ENCODE measurements at places on chromosomes 16 and 17.

DNA sequence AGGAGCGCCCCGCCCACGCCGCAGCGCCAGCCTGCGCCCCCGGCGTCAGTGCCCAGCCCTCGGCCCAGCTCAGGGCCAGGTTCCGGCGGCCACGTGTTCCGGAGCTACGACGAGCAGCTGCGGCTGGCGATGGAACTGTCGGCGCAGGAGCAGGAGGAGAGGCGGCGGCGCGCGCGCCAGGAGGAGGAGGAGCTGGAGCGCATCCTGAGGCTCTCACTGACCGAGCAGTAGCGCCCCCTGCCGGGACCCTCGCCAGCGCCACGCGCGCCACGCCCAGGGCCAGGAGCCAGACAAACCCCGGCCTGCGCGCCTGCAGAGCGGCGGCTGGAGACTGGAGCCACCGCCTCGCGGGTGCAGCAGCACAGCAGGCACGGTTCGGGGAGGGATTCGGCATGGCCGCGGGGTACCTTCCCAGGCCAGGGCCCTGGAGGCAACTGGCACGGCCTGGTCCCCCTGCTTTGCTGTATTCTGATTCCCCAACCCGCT lies 9.3 kb downstream of the CORO6 start:
- DNase-seq = no peak

GRCh38 chr17:9676084-9676483 lies 30.8 kb downstream of the USP43 start:
- DNase-seq = no peak

GRCh38 chr17:38572669-38573365 lies 32.9 kb downstream of the SRCIN1 start:
- no peak for DNase-seq

GRCh38 chr17:19551165-19551564 lies 17.5 kb downstream of the SLC47A1 start:
- no peak for DNase-seq

DNA sequence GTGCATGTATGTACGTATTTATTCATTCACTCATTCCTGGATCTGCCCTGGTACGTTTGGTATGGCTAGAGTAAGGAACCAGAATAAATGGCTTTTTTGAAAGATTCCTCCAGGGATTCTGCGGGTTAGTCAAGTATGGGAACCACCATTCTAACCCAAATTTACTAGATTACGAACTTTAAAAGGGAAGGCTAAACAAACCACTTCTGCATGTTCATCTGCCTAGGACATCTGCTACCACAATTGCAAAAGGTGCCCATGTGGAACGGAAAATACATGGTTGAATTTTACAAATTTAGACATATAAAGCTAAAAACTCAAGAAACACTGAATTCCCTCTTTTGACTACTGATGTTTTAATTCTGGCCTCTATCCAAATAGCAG lies 22.1 kb downstream of the CYTH1 start:
- no peak for DNase-seq

GRCh38 chr17:42553866-42554249 lies 1.1 kb downstream of the HSD17B1 start:
- DNase-seq = no peak

DNA sequence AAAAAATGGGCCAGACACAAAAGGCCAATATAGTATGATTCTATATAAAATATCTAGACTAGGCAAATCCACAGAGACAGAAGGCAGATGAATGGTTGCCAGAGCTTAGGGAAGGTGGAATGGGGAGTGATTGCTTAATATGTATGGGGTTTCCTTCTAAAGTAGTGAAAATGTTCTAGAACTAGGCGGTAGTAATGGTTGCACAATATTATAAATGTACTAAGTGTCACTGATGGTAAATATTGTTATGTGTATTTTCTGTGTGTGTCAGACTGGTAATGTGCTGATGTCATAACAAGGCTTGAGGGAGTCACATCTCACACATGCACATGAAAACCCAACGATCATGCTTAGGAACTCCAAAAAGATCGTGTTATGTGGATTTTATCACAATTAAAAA lies 106.9 kb upstream of the SIAH1 start:
- DNase-seq = no peak

- DNase-seq = no peak
Measured at GRCh38 chr17:35876534-35876933, 3.6 kb downstream of the CCL5 start.

DNA sequence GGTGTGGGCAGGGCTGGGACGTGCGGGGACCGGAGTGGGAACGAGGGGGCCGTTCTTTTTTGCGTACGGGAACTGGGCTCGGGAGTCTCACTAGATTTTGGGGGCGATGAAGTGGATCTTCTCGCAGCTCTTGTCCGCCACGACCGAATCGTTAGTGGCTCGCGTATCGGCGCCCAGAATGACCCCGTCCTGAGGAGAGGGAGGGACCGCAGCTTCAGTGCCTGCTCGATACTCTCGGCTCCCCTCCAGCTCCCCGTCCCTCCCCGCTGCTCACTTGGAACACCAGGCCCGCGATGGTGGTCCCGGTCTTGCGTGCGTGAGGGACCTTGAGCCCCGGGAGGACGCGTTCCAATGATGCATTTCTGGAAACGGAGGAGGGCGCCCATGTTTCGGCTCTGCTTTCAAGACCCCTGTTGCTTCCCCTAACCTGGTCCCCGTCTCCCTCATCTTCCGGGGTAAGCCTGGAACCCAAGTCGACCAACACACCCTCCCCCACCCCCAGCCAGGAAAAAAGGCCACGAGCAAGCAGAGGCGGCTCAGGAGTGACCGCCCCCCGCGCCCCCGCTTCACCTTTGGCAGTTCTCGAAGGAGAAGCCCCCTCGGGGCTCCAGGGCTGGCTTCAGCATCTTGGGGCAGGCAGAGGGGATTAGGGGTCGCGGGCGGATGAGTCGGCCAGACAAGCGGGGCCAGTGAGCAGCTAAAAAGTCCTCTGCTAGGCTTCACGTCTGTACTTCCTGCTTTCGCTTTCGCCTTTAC lies at the start of gene PSMB10:
Gene PSMB10, minus strand, starts transcription at position 727 of the 756 bp plus-strand sequence. Its CDS starts 101 bp downstream, at position 626.
- DNase-seq = no peak

- no peak for DNase-seq
Measured at GRCh38 chr17:75077496-75078283, 10.1 kb upstream of the SLC16A5 start.

DNA sequence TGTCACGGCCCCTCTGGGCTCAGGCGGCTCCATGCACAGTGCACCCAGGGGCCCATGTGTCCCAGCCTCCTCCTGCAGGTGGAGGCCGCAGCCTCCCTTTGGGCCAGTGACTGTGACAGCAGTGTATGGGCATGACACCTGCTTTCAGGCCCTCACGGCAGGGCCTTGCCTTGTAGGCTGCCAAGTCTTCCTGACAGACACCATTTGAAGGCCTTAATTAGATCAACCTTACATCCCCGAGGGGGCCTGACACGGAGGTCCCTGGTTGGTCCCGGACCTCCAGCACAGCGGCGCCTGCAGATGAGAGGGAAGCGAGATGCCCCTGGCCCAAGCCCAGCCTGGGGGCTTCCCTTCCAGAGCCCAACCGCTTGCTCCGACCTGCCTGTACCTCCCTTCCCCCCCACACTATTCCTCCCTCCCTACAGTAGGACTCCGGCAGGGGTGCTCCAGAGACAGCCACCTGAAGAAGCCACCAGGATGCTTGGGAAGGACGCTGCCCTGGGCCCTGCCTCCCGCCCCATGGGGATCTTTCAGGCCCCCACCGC lies 31.9 kb downstream of the BAIAP2 start:
- DNase-seq = no peak

GRCh38 chr17:14019186-14019956 lies 49.9 kb upstream of the COX10 start:
- DNase-seq = peak; percentile 24

GRCh38 chr16:68508013-68508412 lies 31.1 kb upstream of the ZFP90 start:
- no peak for DNase-seq

DNA sequence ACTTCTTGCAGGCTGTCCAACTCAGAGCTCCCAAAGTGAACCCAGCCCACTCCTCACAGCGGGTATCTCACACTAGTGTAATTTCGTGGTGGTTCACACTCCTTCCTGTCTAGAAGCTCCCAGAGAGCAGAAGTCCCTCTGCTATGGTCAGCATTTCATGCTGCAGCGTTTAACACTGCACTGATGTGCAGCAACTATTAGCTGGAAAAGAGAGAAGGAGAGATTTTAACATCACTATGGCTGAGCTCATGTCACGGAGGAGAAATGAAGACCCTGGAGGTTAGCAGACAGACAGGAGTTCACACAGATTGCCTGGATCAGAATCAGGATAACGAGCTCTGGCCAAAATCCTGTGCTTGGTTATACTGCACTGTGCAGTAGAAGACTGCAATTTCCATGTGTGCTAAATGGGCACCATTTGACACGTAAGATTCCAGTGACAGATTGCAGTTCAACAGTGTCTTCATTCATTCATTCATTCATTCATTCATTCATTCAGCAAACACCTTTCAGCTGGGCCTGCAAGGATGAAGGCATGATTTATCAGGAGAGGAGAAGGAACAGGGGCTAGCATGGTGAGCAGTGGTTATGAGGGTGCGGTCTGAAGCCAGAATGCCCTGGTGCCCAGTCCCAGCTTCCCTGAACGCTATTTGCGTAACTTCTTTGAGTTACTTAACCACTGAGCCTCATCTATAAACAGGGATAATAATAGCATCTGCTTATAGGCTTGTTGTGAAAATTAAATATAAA lies 5.3 kb upstream of the CCL1 start:
- no peak for DNase-seq

DNA sequence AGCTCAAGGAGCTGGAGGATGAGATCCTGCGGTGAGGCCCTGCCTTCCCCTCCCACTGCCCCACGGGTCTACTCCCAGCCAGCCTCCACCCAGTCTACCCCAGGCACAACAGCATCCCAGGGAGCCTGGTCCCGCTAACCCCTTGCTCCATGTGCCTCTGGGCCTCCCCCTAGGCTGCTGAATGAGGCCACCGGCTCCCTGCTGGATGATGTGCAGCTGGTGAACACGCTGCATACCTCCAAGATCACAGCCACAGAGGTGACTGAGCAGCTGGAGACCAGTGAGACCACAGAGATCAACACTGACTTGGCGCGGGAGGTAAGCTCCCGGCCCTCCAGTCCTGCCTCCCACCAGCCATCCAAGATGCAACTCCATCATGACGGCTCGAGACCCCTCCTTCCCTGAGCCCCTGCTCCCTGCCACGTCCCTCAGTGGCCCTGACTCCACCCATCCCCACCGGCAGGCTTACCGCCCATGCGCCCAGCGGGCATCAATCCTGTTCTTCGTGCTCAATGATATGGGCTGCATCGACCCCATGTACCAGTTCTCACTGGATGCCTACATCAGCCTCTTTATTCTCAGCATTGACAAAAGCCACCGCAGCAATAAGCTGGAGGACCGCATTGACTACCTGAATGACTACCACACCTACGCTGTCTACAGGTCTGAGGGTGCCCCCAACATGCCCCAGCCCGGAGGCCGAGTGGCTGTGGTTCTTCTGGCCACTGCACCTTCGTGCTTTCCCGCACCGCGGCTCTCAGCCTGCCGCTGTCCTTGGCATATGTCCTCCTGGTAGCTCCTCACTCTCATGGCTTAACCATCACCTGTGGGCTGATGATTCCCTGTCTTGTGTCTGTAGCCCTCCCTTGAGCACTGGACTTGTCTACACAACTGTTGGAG lies 15.0 kb upstream of the KDM6B start:
- DNase-seq = no peak

- DNase-seq = no peak
Measured at GRCh38 chr16:12162151-12162985, 185.8 kb downstream of the SNX29 start.

GRCh38 chr17:49951362-49952082 lies 17.5 kb upstream of the DLX4 start:
- no peak for DNase-seq

- no peak for DNase-seq
Measured at GRCh38 chr17:41619036-41619926, 5.1 kb downstream of the KRT17 start.

DNA sequence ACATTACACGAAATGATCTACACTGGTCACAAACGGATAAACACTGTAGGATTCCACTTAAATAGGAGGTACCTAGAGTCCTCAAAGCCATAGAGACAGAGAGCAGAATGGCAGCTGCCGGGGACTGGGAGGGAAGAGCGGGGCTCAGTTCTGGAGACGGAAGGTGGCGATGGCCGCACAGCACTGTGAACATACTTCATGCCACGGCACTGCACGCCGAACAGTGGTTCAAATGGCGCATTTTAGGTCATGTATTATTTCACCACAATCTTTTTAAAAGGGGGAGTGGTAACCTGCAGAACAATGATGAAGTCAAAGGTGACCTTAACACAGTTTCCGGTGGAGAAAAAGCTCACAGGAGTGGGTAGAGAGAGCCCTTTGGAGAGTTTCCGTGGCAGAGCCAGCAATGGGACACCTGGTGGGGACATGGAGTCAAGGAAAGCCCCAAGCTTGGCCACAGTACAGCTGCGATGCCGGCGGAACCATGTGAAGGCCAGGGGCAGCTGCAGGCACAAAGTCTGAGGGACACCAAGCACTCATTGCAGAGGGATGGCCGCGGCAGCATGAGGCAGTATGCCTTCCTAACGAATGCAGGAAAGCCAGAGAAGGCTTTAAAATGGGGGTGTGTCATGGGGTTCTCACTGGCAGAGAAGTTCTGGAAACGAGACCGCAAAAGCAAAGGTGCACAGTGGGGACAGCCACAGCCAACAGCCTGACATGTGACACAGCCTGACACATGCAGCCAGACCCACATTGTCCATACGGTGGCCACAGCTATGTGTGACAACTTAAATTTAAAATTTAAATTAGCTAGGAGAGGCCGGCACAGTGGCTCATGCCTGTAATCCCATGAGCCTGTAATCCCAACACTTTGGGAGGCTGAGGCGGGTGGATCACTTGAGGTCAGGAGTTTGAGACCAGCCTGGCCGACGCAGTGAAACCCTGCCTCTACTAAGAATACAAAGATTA lies 7.3 kb downstream of the FLCN start:
- DNase-seq = no peak

- DNase-seq = no peak
Measured at GRCh38 chr17:30312226-30312625, 20.5 kb upstream of the BLMH start.

- no peak for DNase-seq
Measured at GRCh38 chr16:21598701-21599121, 666 bp upstream of the METTL9 start.

GRCh38 chr17:48910370-48910769 lies 2.2 kb downstream of the UBE2Z start:
- DNase-seq = no peak

GRCh38 chr17:19411631-19412030 lies 599 bp downstream of the RNF112 start:
- DNase-seq = no peak

DNA sequence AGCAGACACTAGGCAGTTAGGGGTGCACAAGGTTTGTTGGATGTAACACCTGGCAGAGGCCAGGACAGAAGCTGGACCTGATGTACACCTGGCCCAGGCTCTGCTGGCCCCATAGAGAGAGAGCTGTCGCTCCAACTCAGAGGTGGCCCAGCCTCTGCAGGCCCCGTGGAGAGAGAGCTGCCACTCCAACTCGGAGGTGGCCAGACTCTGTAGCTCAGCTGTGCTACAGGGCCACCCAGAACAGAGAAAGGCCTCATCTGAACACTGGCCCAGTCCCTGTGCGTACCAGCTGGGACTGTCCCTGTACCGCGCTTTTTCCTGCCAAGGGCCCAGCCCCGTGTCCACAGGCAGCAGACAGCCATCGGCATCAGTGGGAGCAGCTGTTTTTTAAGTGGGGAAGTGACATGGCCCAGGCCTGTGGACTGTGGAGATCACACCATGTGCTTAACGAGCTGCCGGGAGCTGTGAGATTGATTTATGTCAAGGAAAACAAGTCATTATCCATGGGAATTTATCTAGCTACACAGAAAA lies 176.4 kb upstream of the CHMP6 start:
- no peak for DNase-seq

GRCh38 chr16:17370223-17370707 lies 100.5 kb downstream of the XYLT1 start:
- no peak for DNase-seq

- no peak for DNase-seq
Measured at GRCh38 chr16:73047221-73047535, 750 bp downstream of the ZFHX3 start.

Measured in stromal cell of bone marrow (primary cell).